ENCODE measurements at places on chromosomes 6 and 20.

DNA sequence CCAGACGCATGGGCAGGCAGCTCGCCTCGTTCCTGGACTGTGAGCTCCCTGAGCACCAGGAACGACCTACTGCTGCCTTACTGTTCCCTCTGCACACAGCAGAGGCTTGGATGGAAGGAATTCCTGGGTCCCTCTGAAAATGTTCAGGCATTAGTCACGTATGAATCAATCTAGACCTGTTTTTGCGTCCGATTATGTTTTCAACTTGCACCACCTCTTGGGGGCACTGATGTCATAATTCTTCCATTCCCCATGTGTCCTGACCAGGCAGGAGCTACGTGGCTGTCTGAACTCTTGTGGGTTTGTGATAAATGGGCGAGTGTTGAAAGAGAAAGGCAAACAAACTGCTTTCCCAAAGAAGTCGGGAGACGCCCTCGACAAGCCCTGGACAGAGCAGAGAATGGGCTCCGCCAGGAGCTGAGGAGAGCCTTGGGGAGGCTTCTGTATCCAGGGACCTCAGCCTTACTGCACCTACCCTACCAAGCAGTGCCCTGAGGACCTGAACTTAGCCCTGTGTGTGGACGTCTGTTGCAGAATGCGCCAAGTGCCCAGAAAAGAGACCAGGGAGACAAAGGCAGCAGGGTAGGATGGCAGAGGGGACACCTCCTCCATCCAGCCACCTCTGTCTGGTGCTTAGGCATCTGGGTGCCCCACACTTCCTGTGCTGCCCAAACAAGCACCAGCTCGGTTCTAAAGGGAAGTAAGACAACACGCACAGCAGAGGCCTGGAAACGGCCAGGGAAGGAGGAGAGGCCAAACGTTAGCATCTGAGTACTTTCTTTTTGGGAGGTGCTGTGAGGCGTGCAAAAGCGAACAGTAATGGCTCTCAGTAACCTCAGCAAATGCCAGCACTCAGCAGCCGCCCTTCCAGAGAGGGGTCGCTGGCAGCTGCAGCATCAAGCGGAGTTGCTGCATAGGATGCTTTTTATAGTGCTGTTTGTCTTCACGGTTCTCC lies 124.2 kb downstream of the LY86 start:
- DNase-seq: no peak

DNA sequence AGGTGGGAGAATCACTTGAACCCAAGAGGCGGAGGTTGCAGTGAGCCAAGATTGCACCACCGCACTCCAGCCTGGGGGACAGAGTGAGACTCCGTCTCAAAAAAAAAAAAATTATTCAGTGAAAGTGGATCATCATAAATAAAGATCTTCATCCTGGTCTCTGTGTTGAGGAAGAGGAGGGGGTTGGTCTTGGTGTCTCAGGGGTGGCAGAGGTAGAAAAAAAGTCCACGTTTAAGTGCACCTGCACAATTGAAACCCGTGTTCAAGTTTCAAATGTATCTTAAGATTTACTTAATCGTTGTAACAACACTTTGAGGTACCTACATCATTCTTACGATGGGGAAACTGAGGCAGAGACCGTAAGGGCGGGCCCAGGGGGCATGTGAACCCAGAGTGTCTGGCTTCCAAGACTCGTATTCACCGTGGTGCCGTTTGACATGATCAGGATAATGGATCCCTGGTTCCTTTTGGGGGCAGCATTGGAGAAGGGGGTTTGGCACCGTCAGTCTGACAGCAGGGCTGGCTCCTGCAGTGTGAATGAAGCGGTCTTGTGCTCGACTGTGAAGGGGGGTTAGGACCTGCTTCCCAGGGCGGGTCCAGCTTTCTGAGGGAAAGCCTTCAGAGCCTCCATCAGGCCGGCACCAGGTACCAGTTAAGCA lies 32.9 kb upstream of the ID1 start:
- peak; percentile 88 for DNase-seq

DNA sequence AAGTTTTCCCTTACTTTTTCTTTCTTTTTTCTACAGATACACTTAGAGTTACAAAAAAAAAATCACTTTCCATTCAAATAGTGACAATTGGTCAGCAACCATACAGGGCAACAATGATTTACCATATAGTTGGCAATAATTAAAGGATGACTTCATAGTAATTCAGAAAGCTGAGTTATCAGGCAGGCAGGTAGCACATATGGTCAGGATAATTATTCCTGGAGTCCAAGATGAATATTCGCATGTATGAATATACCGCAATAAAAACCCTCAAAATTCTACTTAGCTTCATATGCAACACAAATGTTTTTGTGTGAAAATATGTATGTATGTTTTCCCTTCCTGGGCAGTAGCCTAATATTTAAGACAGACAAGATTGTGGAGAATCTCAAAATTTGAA lies 34.5 kb downstream of the COL19A1 start:
- no peak for DNase-seq

GRCh38 chr6:154974485-154975149 lies 20.5 kb upstream of the TIAM2 start:
- DNase-seq: no peak

GRCh38 chr6:119368921-119369320 lies 19.4 kb upstream of the MAN1A1 start:
- no peak for DNase-seq

DNA sequence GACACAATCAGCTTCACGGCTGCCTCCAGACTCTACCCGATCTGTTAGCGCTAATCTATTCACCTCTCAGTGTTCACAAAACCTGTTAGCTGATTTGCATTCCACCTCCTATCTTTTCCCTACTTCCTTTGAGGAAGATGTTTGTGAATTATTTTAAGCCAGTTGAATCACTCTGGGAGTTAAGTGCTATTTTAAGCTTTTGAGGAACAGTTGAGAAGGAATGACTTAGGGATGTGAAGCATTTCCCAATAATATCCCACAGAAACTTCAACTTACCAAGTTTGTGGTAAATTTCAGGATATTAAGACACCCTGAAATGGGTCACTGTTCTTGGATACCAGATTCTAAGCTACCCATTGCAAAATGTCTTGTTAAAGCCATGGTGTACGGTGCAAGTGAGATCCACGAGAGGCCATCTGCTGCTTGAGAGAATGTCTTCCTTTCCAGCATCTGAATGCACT lies 145.2 kb upstream of the CITED2 start:
- no peak for DNase-seq

- DNase-seq: no peak
Measured at GRCh38 chr6:50657513-50657912, 55.8 kb upstream of the TFAP2D start.

GRCh38 chr20:53872561-53873229 lies 197.7 kb downstream of the BCAS1 start:
- peak; percentile 87 for DNase-seq

- no peak for DNase-seq
Measured at GRCh38 chr6:3695065-3695817, 56.3 kb downstream of the PXDC1 start.

DNA sequence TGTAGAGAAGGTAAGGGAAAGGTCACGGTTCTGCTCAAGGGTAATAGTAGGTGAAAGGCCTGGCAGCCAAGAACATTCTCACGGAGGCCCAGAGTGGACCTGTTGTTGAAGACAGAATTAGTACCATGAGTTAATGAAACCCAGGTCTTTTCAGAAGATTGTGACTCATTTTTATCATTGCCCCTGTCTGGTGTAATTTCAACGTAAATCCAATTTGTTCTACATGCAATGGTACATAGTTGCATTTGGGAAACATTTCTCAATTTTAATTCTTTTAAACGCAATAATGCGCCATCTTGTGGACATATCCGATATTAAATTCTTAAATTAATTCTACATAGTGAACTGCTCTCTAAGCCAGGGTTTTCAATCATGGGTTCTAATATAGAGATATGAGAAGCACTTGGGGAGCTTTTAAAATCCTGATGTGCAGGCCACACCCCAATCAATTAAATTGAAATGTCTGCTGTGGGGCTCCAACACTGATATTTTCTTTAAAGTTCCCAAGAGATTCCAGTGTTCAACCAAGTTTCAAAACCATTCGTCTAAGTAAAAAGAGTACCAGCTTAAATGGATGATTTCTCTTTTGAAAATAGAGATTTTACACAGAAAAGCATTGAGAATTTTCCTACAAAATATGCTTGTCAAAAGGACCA lies 257.4 kb downstream of the PLCB1 start:
- peak; percentile 44 for DNase-seq

GRCh38 chr20:32190616-32191415 lies 16.7 kb downstream of the PLAGL2 start:
- no peak for DNase-seq

DNA sequence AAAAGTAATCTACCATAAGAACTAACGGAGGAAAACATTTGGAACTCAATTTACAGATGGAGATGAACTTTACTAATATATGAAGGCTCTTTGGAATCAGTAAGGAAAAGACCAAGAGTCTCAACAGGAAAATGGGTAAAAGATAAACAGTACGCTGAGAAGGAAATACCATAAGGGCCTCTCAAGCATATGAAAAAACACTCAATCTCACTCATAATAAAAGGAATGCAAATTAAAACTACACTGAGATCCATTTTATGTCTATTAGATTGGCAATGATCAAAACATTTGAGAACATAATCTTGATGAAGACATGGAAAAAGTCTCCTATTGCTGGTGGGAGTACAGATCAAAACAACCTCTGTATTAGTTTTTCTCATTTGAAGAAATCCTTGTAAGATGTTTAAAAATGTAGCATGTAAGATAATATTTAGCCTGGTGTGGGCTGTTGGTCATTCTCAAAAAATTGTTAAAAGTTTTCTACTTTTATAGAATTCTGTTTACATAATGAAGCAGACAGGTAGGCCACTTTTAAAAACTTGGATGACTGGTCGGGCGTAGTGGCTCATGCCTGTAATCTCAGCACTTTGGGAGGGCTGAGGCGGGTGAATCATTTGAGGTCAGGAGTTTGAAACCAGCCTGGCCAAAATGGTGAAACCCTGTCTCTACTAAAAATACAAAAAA lies 14.5 kb downstream of the REV3L start:
- DNase-seq: no peak

GRCh38 chr6:113104541-113104940 lies 752.6 kb upstream of the MARCKS start:
- no peak for DNase-seq

GRCh38 chr6:148118244-148118643 lies 224.4 kb upstream of the SASH1 start:
- peak; percentile 81 for DNase-seq

DNA sequence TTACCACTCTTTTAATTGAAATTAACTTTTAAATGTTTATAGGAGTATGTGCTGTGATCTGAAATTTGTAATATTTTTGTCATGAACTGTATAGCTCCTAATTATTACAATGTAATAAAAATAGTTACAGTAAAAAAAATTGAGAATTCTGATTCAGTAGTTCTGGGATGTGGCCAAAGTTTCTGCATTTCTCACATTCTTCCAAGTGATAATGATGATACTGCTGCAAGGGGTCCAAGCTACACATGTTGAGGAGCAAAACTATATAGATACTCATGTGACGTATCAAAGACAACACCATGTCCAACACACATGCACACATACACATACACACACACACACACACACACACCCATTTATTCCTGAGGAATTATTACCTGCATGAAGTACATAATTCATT lies 71.0 kb upstream of the FAM83B start:
- no peak for DNase-seq

DNA sequence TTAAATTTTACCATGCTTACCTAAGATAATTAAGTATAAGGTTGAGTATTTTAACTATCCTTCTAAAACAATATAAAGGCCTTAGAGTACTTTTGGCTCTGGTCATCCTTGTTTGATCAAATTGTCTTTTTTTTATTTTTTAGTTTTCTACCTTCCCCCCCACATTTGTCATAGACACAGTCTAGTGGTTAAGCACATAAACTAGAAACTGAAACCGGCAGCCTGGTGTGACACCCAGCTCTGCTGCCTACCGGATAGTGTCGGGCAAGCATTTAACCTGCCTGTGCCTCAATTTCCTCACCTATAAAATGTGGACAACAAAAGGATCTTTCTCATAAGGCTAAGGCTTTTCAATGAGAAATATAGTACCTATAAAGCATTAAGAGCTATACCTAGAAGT lies 21.6 kb upstream of the TULP4 start:
- no peak for DNase-seq

GRCh38 chr6:63352069-63352543 lies 32.3 kb upstream of the LGSN start:
- no peak for DNase-seq

- no peak for DNase-seq
Measured at GRCh38 chr6:5335020-5335419, 73.7 kb downstream of the FARS2 start.

DNA sequence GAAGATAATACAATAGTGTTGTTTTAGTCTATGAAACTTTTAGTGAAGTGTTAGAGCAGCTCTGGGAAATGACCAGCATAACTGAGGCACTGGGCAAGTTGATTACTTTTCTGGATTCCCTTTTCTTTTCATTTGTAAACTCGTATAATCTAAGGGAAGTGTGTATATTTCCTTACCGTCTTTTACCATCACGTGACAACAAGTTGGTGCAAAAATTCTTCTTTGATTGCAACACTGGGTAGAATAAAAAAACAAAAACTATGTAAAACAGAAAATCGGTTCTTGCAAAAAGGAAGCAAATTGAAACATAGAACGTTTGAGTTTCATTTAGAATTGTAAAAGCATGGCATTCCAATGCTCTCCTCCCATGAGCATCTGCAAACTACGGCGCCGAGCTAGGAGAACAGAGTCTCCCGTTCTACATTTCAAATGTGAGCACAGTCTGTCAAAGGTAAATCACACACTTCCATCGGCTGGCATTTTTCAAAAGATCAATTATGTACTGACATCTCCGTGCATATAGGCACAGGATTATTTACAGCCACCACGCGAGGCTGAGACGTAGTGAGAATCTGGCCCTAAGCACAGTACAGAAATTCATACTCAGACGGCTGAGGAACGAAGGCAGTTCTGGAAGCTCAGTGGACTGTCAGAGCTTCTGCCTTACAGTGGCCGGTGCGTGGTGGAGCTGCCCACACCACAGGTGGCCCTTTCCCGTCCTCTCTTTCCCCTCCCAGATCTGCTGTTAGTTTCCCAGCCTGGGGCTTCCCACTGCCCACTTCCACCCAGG lies 314.0 kb downstream of the BMP7 start:
- no peak for DNase-seq

DNA sequence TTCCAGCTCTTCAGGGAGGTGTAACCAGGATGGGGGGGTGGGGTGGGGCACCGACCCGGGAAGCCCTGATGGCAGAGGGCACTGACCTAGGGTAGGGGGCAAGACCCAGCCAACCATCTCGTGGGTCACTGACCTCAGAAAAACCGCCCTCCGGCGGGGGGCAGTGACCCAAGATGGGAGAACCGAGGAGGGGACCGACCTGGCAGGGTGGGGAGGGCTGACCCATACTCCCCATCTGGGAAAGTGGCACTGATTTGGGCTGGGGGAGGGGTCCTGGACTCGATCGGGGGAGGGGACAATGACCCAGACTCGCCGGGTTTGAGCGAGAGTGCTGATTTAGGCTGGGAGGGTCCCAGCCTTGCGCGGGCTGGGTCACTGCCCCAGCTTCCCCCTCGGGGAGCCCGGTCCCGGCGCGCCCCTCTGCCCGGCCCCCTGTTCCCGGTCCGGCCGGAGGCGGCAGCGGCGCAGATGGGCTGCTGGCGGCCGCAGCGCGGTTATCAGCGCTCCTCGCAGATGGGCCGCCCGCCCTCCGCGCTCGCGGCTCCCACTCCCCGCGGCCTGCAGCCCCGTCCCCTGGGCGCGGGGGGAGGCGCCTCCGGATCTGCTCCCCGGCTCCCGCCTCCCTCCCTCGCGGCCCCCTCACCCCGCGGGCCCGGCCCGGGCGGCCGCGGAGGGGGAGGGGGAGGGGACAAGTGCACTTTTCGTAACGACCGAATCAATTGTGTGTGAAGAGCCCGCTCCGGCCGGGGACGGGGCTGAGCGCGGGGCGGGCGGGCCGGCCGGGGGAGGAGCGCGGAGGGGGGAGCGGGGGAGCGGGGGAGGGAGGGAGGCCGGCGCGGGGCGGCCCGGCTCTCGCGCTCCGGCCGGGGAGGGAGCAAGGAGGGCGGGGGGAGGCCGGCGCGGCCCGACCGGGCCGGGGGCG lies 2.2 kb downstream of the NOL4L start:
- peak; percentile 28 for DNase-seq

All from NCI-H2171 treated with DMSO at 0.1 percent for 48 hours (cell line).